ENCODE measurements at places on chromosomes 7 and 10. TPM values are rescaled to one million over a fixed set of nuclear protein-coding genes. Genes with fewer than 3 reads are reported as not detected.

The SRGN gene
- total RNA-seq: 305 TPM

The ZNF425 gene
- total RNA-seq: 0.98 TPM

- DNase-seq: peak; percentile 12
Observed at GRCh38 chr10:123991611-123992570, 100.3 kb upstream of the CPXM2 start.

The LEP gene
- not detected for total RNA-seq

The SKIDA1 gene
- total RNA-seq: 2.6 TPM

The HTR7 gene
- 0.17 TPM for total RNA-seq

DNA sequence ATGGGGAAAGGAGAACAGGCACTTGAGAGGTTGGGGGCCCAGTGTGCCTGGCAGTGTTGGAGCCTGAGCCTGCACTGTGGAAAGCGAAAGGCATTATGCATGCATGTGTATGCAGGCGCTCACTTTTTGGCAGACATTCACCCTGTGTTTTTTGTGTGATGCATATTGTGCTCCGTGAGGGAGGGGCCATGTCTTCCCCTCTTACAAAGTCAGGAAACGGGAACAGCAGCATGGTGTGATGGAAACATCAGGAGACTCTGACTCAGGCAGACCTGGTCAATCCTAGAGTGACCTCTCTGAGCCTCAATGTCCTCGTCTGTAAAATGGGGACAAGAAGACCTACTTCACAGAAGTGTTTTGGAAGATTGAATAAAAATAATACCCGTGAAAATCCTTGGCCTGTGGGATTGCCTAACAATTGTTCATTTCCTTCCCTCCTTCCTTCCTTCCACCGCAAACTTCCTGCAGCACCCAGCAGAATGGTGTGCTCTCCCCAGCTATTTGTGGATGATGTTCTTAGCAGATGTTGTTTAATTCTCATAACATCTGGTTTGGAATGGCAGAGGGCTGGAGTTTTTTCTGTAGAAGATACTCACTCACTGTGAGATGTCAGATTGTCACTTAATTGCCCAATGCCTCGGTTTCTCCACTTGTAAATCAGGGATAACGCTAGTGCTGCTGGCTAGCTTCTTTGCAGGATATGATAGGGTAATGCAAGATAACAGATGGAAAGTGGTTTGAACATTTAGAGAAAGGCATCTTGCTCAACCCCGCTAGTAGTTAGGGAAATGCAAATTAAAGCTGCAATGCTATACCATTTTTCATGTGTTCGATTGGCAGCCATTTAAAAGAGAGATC lies 39.8 kb downstream of the CDH23 start:
- DNase-seq: no peak

The RNF32 gene
- 1.3 TPM for total RNA-seq

DNA sequence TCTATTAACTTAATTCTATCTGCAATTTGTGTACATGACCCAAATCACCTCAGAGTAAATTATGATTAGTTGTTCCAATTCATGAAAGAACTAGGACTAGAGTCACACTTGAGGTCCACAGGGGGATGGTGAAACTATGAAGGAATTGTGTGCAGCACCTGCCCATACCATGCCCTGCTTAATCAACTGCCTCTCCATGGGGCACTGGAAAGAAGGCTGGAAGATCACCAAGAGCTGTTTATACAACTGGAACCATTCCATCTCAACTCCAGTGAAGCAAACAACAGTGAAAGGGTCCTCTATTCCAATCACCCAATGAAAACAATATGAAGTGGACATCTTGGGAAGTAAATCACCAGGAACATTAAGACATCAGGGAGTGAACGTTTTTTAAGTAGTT lies 98.7 kb upstream of the SEMA3D start:
- no peak for DNase-seq

DNA sequence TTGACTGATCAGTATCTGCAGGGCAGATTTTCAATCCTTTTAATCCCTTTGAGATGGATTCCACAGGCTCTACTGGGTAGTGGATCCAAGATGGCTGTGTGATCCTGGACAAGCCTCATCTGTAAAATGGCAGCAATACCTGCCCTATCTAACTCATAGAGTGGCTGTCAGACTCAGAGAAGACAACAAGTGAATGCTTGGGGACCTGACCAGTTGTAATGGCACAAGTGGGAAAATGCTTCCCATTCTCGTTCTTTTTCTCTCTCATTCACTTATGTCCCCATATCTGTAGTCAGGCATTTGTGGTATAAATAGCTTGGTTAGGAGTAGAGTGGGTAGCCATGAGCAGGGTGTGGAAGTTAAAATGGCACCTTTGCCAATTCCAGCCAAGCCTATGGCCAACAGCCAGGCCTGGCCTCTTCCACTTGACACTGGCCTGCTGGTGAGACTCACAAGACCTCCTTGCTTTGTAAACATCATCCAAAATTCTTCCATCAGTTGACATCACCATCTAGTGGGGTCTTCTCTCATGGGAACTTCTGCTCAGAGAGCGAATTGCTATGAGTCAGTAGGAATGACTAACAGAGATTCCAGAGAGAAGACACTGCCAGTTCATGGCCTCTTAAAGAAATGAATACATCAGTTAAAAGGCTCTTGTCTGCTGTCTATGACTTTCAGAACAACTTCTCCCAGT lies 150.1 kb downstream of the PLPP4 start:
- peak; percentile 5 for DNase-seq

- no peak for DNase-seq
Observed at GRCh38 chr7:18202315-18203045, 174.8 kb upstream of the PRPS1L1 start.

- DNase-seq: no peak
Observed at GRCh38 chr10:129728905-129729795, 234.9 kb downstream of the EBF3 start.

GRCh38 chr7:131652934-131653333 lies 96.5 kb upstream of the PODXL start:
- no peak for DNase-seq

DNA sequence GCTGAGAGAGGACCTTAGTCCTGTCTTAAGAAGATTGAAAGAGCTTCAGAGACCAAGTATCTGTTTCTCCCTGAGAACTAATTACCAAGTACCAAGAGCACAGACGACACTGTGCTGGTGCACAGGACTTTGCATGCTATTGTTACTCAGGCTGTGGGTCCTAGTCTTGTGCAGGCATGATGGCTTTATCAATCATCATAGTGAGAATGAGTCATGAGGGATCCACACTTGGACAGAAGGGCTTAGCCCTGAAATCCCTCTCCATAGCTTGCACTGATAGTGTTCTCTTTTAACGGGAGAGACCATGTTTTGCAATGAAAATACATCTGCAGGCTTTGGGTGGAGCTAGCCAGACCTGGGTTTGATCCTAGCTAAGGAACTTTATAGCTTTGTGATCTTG lies 93.3 kb downstream of the SORCS3 start:
- no peak for DNase-seq

DNA sequence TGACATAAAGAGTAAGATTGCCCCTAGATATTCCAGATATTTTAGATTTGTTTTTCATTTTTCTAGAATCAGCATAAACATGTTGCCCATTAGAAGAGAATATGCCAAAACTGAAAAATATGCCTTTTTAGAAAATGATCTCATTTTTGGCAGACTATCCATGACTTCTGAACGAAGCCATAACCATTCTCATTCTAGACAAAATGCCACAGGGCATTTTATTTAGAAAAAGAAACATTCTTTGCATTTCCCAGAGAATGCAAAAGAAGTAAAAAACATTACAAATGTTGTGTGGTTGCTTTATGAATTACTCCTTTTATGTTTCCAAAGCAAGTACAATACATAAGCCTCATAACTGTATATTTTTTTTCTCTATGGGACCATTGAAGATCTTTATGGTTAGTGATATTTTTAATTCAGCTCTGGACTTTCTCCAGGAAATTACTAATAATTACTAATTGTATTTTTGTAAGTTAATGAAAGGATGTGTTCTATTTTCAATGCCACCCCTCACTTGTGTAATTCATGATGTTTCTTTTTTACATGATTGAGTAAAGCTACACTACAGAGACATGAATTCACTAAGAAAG lies 109.6 kb upstream of the SEM1 start:
- no peak for DNase-seq

The CELF2 gene
- 8.5 TPM for total RNA-seq

- no peak for DNase-seq
Observed at GRCh38 chr7:16178092-16178491, 243.2 kb downstream of the CRPPA start.

The DDX56 gene
- 24.3 TPM for total RNA-seq

The YKT6 gene
- total RNA-seq: 21.8 TPM

GRCh38 chr10:88271761-88272543 lies 311.2 kb downstream of the RNLS start:
- DNase-seq: no peak

The NUP205 gene
- total RNA-seq: 27.8 TPM

The OR9A2 gene
- not detected for total RNA-seq

DNA sequence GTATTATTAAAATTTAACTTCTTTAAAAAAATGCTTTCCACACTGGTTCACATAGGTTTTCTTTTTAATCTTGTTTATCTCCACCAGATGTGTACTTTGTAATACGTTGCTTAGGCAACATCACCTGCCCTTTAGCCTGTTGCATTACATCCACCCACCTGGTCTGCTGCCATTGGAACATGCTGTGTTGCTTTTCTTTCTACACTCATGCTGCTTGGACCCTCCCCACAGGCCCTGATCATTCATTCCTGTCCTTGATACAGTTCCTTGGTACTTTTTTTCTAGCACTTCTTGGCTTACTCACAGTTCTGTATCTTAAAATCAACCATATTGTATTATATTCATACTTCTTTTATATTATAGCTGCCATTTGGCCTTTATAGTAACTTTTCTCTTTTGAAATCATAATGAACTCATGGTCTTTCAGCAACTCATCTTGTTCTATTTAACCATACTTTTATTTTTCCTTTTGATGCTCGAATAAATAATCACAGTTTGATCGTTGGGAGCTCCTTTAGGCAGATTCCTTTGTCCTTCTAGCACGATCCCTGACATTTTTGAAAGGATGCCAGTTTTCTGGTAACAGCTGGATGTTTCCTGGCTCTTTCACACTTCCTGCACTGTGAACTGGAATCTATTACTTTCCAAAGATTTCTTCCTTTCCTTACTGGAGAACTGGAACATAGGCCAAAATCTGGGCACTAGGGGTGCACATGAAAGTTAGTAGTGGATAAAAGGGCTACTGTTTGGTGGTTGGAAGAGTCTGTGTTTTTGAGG lies 125.1 kb downstream of the CDK14 start:
- peak; percentile 55 for DNase-seq

- DNase-seq: no peak
Observed at GRCh38 chr10:78351283-78351682, 317.6 kb downstream of the RPS24 start.

GRCh38 chr10:118482393-118483331 lies 112.8 kb downstream of the PRLHR start:
- DNase-seq: no peak

- no peak for DNase-seq
Observed at GRCh38 chr10:83656924-83657323, 482.4 kb upstream of the GHITM start.

The KCNH2 gene
- 0.33 TPM for total RNA-seq

GRCh38 chr7:3300221-3300650 lies 816 bp upstream of the SDK1 start:
- no peak for DNase-seq
